ENCODE measurements at places on chromosomes 1 and 21. TPM values are rescaled to one million over a fixed set of nuclear protein-coding genes. Genes with fewer than 3 reads are reported as not detected.

DNA sequence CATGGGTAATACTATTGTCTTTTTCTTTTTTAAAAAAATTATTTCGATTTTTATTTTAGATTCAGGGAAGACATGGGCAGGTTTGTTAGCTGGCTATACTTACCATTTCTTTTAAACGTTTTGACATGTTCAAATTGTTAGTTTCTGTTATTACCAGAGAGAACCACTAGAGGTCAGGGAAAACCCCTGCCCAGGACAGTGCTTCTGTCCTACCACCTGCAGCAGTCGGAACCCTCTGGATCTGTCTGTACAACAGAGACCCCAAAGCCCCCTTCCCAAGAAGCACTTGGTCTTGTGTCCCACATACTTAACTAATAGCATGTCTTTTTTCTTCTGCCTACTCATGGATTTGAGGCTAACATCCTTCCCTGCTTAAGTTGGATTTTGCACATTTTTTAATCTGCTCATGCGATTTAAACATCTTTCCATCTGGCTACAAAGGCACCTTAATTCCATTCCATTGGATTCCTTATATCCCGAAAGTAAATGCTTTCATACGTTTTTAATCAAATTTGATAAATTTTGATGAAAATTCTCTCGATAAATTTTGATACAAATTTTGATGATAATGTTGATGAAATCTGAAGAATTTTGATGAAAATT is 10.0 kb upstream of the C1orf115 start:
- DNase-seq = peak; percentile 29

DNA sequence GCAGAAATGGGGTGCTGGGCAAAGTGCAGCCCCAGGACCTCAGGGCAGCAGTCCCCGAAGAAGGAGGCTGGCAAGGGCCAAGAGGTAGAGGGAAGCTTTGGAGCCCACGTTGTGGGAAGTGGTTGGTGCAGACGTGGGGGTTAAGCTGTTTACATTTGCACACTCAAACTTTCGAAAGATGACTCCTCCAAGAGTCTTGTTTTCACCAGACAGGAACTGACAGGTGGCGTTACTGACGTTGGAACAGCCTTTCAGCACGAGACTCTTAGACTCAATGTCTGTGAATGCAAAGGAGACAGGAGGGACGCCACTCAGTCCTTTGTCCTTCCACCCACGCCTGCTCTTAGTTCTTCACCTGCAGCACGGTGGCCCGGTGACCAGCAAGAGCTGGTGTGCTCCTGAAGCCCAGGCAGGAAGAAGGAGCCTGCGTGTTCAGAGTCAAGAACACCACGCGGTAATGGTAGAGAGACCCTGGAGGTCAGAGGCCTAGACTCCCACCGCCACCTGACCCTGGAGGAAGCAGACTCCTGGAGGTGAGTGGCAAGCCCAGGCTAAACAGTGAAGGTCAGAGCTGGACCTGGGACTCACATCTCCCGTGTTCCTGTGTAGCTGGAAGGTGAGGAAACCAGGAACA is 15.9 kb downstream of the LYPD8 start:
- DNase-seq = no peak

GRCh38 chr1:223845810-223846682 is at the start of gene TP53BP2:
TP53BP2 (minus strand) TSS chr1:223845947; CDS start chr1:223845680, 267 bp downstream.
- peak; percentile 85 for DNase-seq

DNA sequence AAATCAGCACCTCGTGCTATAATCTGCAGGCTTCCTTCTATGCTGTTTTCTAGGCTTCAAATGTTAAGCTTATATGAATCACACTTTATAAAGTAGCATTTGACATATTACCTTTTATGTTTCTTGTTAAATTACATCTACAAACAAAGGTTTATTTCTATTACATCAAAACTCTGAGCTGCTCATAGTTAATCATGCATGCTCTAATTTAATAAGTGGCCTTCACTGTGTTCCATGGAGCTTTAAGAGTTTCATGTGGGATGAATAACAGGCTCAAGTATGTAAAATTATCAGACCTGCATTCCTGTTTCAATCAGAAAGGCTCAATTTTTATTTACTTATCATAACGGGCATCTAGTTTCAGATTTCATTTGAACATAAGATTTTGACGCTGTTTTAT is 13.0 kb downstream of the SLC19A2 start:
- no peak for DNase-seq

Gene ETV3L
- polyA plus RNA-seq = not detected

Gene KRTAP20-3
- polyA plus RNA-seq = not detected

Gene MXRA8
- 157 TPM for polyA plus RNA-seq

Gene PLA2G2F
- polyA plus RNA-seq = 0.37 TPM

Data from right renal cortex interstitium (tissue), 3 donors.